Skeletal muscle cell (primary cell): ENCODE measurements at places on chromosomes 5 and 9.

- no peak for DNase-seq
Measured at GRCh38 chr5:131068893-131069643, 96.0 kb downstream of the HINT1 start.

DNA sequence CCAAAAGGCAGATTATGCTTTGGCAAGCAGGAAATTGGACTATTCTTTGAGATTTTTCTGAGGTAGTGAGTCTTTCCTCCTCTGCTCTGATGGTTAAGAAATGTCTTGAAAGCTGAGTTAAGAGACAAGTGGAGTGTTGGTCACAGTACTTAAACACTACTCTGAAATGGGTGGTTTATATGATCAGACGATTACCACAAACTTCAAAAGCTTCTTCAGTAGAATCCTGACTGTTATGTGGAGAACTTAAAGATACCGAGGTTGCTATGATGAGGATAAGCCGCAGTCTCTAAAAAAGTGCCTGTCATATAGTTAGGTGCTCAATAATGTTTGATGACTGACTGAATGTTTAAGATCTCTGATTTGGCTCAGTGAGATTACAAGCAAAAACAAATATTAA is 24.3 kb downstream of the GCNT4 start:
- DNase-seq: no peak

- peak; percentile 82 for DNase-seq
Measured at GRCh38 chr5:132094393-132095076, 20.9 kb downstream of the CSF2 start.

DNA sequence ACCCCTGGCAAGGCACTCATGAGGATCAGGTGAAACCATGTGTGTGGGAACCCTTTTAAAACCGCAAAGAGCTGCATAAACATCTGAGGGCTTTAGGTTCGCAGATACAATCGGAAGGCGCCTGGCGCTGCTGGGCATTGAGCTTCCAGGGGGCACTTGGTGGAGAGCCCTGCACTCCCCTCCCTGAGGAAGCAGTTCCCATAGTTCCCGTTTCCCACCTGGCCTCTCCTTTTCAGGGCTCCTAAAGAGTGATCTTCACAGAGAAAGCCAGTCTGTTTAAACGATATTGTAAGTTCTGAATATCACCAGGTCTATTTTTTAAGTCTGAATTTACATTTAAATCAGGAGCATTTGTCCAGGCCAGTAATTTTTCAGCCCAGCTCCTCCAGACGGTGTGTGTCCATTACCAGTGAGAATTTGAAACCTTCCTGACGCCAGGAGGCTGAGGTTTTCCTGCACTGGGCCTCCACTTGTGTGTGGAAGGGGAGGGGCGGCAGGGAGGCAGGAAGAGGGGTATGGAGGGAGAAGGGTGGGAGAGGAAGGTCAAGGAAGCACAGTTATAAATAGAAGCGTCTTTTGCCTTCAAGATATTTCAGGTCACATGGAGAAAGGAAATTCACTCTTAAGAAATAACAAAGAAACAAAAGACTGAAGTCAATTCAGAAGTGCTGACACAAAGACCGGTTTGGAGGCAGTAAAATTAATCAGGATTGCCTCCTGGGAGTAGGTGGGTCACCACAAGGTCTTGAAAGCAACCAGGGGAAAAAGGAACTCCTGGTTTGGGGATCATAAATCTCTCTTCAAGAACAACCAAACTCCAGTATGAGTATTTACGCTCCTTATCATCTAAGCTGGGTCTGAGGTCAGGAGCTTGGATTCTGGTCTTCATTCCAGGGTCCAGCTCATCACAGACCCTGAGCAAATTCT is 14.3 kb upstream of the MGAT1 start:
- DNase-seq: no peak

- no peak for DNase-seq
Measured at GRCh38 chr5:54520438-54520846, 2.9 kb downstream of the SNX18 start.

DNA sequence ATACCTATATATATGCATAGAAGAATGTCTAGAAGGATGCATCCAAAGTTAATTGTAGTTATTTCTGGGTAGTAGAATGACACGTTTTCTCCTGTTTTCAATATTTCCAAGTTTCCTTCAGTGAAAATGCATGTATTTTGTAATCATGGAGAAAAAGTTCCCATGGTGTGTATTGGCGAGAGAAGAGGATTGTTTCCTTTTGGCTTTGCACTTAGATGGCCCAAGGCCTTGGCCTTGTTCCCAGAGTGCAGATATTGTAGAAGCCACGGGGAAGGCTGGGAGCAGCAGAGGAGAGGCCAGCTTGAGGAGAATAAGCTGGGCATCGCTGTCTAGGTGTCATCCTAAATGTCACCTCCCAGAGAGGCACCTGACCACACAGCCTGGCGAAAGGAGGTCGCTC is 44.0 kb downstream of the IRF1 start:
- DNase-seq: no peak

GRCh38 chr5:54658010-54658409 is 140.5 kb downstream of the SNX18 start:
- DNase-seq: peak; percentile 56

GRCh38 chr5:91074615-91075014 is 308.5 kb downstream of the ARRDC3 start:
- DNase-seq: peak; percentile 86

- no peak for DNase-seq
Measured at GRCh38 chr5:136808756-136809155, 443.4 kb upstream of the TRPC7 start.

GRCh38 chr5:85278193-85278592 is 893.5 kb upstream of the EDIL3 start:
- no peak for DNase-seq

- DNase-seq: no peak
Measured at GRCh38 chr5:78633700-78634099, 14.9 kb downstream of the LHFPL2 start.

GRCh38 chr9:16090907-16091629 is 538.2 kb downstream of the CCDC171 start:
- no peak for DNase-seq

GRCh38 chr5:73160239-73160671 is 12.7 kb upstream of the TMEM174 start:
- DNase-seq: no peak

- no peak for DNase-seq
Measured at GRCh38 chr9:83956086-83956435, 24.0 kb downstream of the HNRNPK start.

DNA sequence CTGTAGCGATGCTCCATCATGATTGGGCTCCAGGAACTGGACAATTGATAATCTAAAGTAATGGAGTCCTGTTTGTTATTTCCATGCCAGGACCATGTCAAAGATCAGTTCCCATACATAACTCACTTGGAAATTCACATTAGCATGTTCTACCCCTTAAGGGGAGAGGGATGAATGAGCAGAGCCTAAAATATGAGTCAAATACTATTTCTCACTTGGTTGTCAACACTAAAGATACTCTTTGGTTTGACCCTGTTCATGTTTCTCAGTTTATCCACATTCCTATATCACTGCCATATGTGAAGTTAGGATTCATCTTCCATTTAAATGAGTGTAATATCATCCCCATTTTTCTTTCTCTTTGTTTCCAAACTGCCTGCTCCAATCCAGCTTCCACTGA is 321.6 kb upstream of the PAPPA start:
- no peak for DNase-seq

GRCh38 chr9:129010267-129010975 is 17.7 kb downstream of the SH3GLB2 start:
- DNase-seq: no peak

- DNase-seq: peak; percentile 74
Measured at GRCh38 chr9:92463984-92464383, 18.3 kb downstream of the ASPN start.

- no peak for DNase-seq
Measured at GRCh38 chr5:1494780-1495524, 28.8 kb downstream of the LPCAT1 start.

GRCh38 chr9:121720311-121721057 is 69.0 kb downstream of the DAB2IP start:
- no peak for DNase-seq

- DNase-seq: no peak
Measured at GRCh38 chr9:101486693-101487442, 46.8 kb upstream of the RNF20 start.

DNA sequence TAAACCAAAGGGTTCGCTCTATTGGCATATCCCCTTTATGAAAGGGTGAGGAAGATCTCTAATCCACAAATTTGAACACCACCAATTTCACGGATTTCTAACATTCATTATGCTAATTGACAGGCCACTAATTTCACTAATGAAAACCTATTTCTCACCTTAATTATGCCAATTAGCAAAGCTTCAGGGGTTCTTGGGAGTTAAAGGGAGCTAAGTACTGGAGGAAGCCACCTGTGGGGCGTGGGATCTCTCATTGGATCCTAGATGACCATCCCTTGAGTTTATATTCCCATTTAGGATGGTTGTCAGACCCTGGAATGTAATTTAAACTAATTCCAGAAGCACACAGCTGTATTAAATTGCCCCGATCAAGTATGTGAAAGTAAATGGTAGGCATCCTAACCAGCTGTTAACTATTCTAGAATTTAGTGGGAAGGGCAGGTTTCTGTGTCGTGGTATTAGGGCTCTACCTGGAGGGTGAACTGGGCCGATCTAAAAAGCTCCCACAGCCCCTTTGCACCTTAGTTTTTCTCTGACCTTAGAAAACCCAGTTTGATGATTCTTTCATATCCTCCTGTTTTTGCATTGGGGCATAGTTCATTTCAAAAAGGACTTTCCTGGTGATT is 77.1 kb downstream of the C9orf152 start:
- no peak for DNase-seq

GRCh38 chr5:104171958-104172690 is 609.5 kb upstream of the NUDT12 start:
- no peak for DNase-seq

DNA sequence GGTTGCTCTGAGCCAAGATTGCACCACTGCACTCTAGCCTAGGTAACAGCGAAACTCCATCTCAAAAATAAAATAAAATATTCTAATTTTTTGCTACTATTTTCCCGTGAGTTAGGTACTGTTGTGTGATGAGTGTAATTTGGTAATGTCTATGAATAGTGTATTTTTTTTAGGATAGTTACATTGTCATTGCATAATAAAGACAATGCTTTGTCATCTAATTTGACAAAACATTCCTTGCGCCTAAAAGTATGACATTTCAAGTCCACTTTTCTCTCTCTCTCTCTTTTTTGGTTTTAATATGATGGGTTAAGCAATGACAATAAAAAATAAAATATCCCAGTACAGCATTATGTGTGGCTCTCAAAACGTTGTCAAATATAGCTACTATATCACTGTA is 29.3 kb downstream of the UBE2R2 start:
- no peak for DNase-seq

DNA sequence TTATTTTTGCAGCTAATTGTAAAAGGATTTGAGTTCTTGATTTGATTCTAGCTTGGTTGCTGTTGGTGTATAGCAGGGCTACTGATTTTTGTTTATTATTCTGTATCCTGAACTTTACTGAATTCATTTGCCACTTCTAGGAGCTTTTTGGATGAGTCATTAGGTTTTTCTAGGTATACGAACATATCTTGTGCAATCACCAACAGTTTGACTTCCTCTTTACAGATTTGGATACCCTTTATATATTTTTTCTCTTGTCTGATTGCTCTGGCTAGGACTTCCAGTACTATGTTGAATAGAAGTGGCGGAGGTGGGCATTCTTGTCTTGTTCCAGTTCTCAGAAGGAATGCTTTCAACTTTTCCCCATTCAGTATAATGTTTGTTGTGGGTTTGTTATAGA is 210.8 kb downstream of the FGF10 start:
- DNase-seq: no peak

GRCh38 chr5:128287740-128288139 is 204.2 kb downstream of the SLC12A2 start:
- DNase-seq: no peak

GRCh38 chr5:121949885-121950284 is 11.9 kb upstream of the SRFBP1 start:
- peak; percentile 17 for DNase-seq

DNA sequence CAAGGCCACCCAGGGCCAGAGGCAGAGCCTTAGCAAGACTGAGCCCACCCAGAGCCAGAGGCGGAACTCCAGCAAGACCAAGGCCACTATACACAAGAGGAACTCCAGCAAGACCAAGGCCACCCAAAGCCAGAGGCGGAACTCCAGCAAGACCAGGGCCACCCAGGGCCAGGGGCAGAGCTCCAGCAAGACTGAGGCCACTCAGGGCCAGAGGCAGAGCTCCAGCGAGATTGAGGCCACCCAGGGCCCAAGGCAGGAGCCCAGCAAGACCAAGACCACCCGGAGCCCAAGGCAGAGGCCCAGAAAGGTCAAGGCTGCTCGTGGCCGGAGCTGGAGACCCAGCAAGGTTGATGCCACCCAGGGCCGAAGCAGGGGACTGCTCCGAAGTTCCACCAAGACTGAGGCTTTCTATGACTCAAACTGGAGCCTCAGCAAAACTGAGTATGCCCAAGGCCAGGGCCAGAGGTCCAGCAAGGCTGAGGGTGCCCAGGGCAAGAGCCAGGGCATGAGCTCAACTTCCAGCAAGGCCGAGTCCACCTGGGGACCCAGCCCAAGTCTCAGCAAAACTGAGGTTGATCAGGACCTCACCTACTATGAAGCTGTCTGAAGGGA is 4.2 kb downstream of the TOR2A start:
- DNase-seq: no peak

- no peak for DNase-seq
Measured at GRCh38 chr5:11507156-11507910, 396.9 kb downstream of the CTNND2 start.

- DNase-seq: no peak
Measured at GRCh38 chr5:151675611-151676313, 11.0 kb downstream of the SPARC start.

DNA sequence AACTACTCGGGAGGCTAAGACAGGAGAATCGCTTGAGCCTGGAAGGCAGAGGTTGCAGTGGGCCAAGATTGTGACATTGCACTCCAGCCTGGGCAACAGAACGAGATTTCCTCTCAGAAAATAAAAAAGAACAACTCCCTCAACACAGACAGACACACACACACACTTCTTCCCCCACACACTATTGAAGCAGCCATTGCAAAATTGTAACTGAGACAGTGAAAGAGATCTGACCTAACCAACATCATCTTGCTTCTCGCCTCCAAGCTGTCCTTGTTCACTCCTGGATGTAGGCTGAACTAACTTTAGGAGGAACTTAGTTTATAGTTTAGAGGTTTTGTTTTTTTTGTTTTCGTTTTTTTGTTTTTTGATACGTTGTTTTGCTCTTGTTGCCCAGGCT is 13.0 kb upstream of the PLIN2 start:
- DNase-seq: no peak

GRCh38 chr5:163867738-163868137 is 362.3 kb downstream of the MAT2B start:
- no peak for DNase-seq

- DNase-seq: no peak
Measured at GRCh38 chr9:133729617-133730281, 8.4 kb downstream of the SARDH start.

- no peak for DNase-seq
Measured at GRCh38 chr9:138063033-138063432, 185.5 kb downstream of the CACNA1B start.
